ENCODE measurements at places on chromosomes 16 and 17.

DNA sequence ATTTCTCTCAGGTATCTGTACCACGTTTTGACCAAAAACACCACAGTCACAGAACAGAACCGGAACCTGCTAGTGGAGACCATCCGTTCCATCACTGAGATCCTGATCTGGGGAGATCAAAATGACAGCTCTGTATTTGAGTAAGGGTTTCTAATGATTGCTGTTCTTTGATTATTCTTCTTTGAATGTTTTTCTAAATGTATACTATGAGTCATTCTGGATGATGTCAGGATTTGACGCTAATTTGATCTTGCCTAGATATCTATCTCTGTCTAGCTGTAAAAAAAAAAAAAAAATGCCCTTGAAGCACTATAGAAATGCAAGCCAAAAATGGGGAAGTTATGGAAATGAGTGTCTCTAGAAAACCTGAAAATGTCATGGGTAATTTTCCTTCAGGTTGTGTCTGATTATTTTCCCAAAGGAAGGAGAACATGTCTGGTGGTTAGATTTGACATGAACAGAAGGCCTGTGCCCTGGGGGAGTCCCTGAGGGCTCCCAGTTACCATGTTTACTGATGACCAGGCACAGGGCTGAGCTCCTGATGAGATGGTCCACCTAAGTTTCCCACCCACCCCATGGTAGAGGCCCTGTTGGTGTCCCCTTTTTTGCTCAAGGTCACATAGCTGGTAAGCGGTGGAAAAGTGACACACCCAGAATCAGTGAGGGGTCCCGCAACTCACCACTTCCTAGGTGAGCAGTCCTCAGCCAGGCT, 13.6 kb downstream of the CLEC16A start:
- no peak for DNase-seq

- no peak for DNase-seq
These were observed 14.8 kb downstream of the TLE7 start for GRCh38 chr16:71426880-71427615.

DNA sequence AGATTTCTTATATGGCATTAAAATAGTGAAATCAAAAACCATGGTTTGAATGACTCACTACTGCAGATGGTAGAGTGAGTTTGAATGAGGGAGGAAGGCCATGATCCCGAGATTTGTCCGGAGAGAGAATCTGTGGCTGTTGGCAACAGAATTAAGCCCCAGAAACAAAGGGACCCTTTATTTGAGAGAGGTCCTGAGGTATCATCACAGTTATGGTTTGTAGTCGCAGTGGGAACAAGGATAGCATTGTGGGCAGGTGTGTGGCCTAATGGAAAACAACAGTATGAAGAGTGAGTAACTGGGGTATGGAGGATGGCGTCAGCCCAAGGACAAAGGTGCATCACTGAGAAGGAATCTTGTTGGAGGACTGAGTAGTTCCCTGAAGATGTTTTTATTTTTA, 8.5 kb upstream of the ZFP3 start:
- DNase-seq, result no peak

DNA sequence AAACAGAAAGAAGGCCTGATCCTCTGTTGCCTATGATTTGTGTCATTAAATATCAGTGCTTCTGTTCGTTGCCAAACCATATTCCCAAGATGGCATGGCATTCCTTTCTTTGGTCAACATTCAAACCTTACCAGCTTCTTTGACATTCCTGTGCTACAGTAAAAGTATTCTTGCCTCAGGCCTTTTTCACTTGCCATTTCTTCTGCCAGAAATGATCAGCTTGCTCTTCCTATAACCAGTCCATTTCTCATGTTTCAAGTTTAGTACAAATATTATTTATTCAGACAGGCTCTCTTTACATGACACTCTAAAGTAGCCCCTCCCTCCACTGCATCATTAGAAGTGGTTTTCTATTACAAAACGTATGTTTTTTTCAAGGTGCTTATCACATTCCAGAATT, 278.3 kb downstream of the KCNJ2 start:
- DNase-seq, result no peak

DNA sequence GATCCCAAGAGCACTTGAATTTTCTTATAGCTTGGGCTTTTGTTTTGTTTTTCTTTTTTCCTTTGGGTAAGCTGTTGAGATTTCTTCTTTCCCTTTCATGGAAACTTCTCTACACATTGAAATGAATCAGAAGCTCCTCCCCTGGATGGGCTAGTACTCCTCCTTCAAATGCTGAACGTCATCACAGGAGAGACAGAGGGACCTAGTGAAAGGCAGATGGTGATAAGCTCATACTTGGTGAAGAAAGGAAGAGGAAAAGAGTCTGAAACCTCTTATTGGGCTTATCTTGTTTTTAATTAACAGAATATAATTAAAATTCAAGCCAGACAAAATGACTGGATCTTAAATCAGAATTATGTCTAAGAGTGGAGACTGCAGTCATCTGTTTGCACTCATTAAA, 147.3 kb downstream of the SNX11 start:
- no peak for DNase-seq

GRCh38 chr17:49914096-49914490, 54.9 kb upstream of the DLX4 start:
- DNase-seq, result no peak

DNA sequence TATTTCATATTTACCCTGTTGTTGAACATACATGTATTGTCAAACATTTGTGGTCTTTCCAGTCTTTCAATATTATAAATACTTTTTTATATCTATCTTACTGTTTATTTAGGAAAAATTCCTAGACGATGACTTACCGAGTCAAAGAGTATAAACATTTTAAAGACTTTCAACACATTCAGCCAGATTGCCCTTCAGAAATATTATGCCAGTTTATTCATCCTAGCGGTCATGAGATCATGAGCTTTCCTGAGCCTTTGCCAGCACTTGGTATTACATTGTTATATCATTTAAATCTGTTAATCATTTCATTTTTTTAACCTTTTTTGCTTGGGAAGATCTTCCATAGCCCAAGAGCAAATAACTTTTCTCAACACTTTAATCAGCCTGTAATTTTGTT, 197.4 kb downstream of the SPECC1 start:
- no peak for DNase-seq

DNA sequence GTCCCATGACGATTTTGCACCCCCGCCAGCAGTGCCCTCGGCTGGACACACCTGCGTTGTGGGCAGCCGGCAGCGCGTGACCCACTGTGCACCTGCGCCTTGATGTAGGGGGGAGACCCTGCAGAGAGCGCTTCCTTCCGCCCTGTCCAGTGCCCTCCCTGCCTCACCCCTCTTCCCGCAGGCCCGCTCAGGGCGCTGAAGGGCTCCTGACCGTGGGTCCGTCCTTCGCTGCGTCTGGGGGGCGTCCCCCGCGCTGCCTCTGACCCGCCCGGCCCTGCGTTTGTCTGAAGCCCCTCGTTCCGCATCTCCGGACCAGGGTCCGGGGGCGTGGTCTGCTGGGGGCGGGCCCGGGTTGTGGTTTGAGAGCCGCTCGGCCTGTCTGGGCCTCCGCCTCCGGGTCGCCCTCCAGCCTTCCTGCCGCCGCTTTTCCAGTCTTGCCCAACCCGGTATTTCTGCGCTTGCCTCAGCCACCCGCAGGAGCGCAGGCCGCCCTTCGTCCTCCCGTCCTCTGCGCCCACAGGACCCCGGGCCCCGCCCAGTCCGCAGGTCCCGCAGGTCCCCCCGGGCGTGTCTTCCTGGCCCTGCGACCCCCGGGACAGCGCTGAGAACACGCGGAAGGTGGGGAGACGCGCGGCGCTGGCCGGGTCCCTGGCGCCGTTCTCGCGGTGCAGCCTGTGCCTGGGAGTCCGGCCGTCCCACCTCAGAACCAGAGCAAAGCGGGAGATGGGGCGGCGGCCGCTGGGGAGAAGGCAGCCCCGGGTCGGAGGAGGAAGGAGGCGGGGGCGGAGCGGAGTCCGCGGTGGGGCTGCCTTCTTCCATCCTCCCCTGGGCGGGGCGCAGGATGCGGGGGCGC, 4.0 kb upstream of the IL17C start:
- no peak for DNase-seq

- peak; percentile 72 for DNase-seq
These were observed 34.9 kb downstream of the CD300LF start for GRCh38 chr17:74677558-74678466.

DNA sequence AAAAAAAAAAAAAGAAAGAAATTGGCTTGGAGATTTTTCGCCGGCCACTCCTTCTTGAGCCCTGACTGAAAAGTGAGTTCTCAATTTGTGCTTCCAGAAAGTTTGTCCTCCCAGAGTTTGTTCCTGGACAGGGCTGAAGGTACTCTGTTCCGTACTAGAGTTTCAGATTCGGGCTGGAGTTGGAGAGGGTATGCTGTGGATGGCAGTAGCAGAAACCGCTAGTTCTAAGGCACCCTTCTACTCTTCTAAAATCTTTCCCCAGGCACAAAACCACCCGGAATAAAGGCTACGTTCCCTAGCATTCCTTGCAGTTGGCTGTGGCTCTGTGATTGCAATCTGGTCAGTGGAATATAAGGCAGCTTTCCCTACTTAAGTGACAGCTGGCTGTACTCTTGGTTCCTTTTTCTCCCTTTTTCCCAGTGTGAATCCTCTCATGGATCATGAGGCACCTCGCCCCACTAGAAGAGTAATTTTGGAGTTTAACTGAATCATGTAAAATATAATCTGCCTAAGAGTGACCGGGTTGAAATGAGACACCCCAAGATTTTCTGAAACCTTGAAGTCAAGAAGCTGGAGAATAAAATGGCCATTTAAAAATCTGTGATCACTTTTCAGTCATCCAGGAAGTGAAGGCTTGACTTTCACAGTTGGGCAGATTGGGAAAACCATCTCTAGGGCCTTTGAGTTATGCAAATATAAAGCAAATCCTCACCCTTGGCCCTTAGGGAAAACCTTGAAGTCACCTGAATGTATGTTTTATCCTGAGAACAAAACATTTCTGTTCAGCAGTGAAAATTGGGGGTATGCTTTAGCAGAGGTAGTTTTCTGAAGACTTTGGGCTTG, 901 bp upstream of the HEATR6 start:
- DNase-seq, result no peak

- DNase-seq, result no peak
These were observed 11.2 kb downstream of the NCBP3 start for GRCh38 chr17:3834811-3835210.

DNA sequence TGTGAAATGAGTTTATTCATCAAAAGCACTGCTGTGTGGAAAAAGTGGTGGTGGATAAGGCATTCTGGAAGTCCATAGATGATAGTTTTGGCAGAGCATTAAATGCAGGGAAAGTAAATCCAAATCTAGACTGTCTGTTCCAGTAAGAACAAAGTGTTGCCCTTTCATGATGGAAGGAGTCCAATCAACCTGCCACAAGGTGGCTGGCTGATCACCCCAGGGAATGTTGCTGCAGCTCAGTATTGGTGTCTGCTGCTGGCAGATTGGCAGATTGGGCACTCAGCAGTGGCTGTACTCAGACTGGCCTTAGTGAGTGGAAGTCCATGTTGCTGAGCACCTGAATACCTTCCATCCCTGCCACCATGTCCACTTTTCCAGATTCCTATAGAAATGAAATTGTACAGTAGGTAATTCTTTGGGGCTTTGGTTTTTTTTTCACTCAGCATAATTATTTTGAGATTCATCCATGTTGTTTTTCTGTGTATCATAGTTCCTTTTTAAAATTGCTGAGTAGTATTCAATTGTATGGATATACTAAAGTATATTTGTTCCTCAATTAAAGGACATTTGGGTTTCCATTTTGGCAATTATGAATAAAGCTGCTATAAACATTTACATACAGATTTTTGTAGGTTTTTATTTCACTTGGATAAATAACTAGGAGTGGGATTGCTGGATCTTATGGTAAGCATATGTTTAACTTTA, 14.3 kb downstream of the DYNLL2 start:
- DNase-seq, result no peak

DNA sequence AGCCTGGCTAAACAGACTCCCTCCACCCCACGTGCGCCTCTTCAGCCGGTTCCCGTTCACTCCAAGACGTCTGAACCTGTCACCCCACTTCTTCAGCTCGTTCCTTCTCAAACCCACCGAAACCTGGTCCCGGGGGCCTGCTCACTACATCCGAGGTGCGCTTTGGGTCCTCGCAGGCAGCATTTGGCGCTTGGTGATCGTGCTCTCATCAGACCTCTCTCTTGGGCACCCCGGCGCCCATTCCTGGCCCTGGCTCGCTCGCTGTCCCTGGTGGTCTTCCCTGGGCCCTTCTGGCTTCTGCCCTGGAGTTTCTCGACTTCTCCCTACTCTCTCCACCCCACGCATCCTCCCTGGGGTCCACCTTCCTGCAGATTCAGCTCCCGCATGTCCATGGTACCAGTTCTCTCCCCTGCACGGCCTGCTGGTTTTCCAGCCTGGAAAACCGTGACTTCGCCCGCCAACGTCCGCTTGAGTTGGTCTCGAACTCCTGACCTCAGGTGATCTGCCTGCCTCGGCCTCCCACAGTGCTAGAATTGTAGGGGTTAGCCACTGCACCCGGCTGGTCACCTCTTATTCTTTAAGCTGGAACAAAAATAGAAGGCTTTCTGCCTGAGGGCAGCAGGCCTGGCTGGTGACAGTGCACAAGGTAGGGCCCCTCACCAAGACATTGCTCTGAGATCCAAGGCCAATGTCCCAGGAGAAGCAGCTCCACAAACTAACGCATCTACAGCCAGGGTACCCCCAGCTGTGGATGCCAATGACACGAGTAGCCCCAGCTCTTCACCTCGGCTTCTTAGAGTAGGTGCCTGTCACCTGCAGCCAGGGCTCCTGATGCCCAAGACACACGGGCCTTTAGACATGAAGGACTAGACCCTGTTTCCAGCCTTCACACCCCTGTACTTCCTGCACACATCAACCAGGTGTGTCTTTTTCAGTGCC, 1.1 kb upstream of the MEAK7 start:
- DNase-seq, result no peak

GRCh38 chr16:6642271-6642670, 690.4 kb upstream of the RBFOX1 start:
- no peak for DNase-seq

DNA sequence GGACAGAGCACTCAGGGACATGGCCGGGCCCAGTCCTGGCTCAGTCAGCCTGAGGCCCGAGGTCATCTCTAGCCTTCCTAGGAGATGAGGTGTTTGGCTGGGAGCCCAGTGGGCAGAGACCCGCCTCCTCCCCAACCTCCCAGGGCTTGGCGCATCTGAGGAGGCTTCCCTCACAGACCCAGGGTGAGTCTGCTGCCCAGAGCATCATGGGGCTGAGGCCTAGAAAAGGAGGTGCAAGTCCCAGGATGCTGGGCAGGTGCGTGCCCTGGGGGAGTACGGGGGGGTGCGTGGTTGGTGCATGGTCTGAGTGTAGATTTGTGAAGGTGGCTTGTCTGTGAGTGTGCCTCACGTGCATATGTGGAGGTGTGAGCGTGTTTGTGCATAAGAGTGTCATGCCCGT, 4.7 kb downstream of the PDE6G start:
- DNase-seq, result no peak

DNA sequence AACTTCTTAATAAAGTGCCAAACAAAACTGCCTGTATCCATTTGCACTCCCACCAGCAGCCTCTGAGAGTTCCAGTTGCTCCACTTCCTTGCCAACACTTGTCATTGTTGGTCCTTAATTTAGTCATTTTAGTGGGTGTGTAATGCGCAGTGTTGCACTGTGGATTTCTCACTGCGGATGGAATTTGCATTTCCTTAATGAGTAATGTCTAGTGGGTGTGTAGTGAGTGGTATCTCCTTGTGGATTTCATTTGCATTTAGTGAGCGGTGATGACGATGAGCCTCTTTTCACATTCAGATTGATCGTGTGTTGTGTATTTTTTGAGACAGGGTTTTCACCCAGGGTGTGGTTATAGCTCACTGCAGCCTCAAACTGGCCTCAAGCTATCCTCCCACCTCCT, 4.1 kb upstream of the MSLN start:
- DNase-seq, result no peak

Measured in coronary artery (tissue), 2 donors.